ENCODE measurements at places on chromosomes 2 and 18. TPM values are rescaled to one million over a fixed set of nuclear protein-coding genes. Genes with fewer than 3 reads are reported as not detected.

DNA sequence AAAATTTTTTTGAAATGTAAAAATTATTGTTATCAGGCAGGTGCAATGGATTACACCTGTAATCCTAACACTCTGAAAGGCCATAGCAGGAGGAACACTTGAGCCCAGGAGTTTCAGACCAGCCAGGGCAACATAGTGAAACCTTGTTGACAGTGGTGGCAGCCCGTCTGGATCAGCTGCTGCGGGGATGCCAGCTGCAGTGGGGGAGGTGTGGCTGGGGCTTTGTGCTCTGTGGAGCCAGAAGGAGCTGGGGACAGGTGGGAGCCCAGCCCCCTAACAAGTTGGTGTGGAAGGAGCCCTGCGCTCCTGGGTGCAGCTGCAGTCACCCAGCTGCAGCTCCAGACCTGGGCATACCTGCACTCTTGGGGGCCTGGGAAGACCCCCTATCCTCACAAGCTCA is 182.4 kb upstream of the MC4R start:
- no peak for DNase-seq

GRCh38 chr2:209389171-209389618 is 34.7 kb upstream of the MAP2 start:
- no peak for DNase-seq

- DNase-seq: no peak
These were observed 420.9 kb upstream of the KCNH7 start for GRCh38 chr2:163259489-163259888.

DNA sequence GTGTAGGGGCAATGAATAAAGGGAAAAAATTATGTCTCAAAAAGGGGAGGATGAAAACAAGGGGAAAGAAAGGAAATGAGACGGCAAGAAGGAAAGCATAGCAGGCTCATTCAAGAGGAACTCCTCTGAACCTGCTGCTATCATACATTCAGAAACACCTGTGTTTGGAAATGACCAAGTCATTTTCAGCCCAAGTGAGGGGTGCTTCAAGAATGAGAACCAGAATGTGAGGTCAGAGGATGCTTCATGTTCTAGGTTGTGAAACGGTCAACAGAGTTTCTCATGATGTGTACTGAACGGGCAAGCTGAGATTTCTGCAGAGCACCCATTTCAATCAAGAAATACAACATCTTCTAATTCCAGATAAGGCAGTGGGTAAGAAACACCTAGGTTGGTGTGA is 1367.2 kb upstream of the CELF4 start:
- no peak for DNase-seq

PFN4 gene
- not detected for total RNA-seq

ASPRV1 gene
- 1.1 TPM for total RNA-seq

PRKAG3 gene
- total RNA-seq: not detected

SLC11A1 gene
- total RNA-seq: 0.42 TPM

All from HCT116 (cell line).